Ovary (tissue), 10 donors: ENCODE measurements at places on chromosomes 6 and 20.

DNA sequence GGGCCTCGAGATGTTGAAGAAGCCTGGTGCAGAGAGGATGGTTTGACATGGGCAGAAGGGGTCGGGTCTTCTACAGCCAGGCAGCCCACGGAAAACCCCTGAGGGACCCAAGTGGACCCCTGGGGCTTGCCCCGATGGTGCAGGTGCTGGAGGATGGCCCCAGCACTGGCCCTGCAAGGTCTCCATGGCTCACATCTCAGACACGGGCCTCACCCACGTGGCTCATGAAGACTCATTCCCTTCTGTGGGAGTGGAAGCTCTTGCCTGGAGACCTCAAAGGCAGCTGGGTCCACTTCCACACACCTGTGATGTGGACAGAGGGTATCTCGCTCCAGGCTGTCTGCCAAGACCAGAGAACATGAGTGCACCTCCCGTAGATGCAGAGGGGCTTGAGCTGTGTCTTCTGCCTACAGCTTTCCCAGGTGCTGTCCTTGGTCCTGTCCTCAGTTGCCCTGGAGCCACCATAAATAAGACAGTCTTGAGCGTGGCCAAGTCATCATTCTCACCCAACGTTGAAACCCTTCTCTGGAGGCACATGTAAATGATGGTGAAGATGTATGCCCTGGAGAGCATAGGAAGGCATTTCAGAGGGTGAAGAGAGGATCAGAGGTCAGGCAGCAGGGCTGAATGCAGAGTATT lies 108.0 kb downstream of the SYNDIG1 start:
- DNase-seq: no peak

- DNase-seq: no peak
Observed at GRCh38 chr20:23248461-23248882, 102.1 kb upstream of the NXT1 start.

DNA sequence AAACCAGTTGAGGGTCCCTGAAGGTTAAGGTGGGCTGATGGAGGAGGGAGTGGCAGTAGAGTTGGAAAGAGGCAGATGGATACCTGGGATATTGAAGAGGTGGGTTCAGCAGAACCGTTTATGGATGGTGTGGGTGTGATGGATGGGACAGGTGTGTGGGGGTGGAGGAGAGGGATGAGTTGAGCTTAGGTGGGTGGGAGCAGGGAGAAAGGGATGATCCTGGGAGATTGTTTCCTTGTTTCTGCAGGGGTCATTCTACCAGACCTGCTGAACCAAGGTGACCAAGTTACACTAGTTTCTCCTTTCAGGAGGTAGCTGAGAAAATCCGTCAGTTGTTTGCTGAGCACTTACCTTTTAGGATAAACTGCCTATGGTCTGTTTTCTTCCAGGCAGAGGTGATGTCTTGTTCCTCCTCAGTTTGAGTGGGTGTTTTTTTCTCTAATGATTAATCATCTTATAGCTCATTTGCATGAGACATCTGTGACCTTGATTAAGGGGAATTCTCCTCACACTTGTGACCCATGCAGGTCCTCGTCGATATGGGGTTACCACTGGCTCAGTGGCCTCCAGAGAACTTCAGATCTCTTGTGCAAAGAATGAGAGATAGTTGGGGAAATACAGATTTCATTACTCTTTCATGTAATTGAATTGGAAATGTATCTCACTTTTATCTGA lies 53.0 kb downstream of the FARS2 start:
- no peak for DNase-seq

DNA sequence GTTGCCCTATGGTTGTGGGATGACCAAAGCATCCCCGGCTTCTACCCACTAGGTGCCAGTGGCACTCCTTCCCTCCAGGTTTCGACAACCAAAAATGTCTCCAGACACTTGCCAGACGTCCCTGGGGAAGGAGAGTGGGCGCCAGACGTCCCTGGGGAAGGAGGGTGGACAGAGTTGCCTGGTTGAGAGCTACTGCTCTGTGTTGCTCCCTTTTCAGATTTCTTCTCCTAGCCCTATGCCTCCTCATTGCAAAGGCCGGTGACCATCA lies 13.1 kb downstream of the LRRC73 start:
- no peak for DNase-seq

GRCh38 chr6:101000341-101000740 lies 119.2 kb upstream of the ASCC3 start:
- no peak for DNase-seq

DNA sequence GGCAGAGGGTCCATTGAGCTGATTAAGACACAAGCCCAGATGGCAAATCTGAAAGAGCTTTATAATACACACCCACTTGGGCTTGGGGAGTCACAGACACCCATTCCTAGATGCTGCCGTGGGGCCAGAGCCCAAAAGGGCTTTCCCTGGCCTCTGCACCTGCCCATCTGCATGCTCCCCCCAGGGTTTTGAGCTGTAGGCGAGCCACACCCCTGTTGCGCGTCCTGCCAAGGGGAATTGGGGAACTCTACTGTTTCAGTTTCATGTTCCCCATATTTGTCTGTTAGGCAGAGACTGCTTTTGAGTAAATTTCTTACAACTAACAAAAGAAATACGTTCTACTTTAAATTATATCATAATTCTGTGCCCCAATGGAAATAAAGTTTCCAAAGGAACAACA lies 52.9 kb upstream of the FNDC1 start:
- DNase-seq: no peak

- DNase-seq: no peak
Observed at GRCh38 chr6:143556529-143556928, 45.0 kb upstream of the FUCA2 start.
